ENCODE measurements at places on chromosomes 3 and 15.

GRCh38 chr15:29438703-29439055 is 169.1 kb upstream of the NSMCE3 start:
- no peak for DNase-seq

DNA sequence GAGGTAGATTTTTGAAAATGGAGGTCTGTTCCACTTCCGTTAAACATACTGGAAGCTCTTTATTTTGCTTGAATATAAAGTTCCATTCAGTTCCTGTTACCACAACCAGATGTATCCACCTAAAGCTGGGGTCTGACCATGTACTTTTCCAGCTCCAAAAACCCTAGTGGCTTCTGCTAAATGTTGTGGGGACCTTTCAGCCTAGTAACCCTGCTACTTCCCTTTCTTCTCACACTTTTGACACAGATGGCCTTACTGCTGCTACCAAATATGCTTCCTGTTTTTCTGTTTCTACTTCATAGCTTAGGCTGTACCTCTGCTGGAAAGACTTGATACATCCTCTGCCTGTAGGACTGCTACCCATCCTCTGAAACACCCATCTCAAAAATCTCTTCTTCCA is 87.8 kb downstream of the COL6A6 start:
- no peak for DNase-seq

DNA sequence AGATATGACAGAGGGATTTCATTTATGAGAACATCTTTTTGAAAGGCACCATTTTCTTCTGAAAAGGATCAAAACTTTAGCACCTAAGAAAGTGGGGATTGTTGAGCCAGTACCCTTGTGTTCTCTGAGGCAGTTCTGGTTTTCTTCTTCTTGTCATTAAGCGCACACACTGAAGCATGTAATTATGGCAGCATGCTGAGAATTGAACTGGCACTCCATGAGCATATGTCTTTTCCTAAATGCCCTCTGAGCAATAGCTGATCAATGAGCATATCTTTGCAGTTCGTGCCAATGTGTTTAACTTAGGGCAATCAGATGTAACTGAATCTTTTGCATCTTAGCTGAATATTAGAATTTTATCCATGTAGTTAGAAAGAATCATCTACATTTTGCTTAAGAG is 53.9 kb upstream of the VGLL3 start:
- no peak for DNase-seq

- peak; percentile 60 for DNase-seq
Measured at GRCh38 chr3:87333393-87333892, 57.1 kb upstream of the POU1F1 start.

DNA sequence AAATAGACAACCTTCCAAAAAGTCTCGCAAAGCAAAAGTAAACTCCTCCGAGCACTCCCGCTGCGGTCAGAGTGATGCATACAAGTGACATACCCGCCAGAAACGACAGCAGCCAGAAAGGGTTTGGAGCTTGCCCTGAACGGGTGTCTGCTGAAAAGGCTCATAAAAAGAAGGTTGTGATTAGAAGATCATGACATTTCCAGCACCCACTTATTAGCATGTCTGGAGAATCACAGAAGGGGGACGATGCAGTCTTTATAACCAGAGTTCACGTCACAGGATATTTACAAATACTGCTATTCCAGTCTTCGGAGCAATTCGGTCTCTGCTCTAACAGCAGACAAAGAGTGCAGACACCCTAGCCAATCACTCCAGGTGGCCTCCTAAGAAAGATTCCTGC is 59.1 kb upstream of the FRMD4B start:
- peak; percentile 26 for DNase-seq

- DNase-seq: peak; percentile 22
Measured at GRCh38 chr15:71232411-71232810, 117.1 kb downstream of the THSD4 start.

DNA sequence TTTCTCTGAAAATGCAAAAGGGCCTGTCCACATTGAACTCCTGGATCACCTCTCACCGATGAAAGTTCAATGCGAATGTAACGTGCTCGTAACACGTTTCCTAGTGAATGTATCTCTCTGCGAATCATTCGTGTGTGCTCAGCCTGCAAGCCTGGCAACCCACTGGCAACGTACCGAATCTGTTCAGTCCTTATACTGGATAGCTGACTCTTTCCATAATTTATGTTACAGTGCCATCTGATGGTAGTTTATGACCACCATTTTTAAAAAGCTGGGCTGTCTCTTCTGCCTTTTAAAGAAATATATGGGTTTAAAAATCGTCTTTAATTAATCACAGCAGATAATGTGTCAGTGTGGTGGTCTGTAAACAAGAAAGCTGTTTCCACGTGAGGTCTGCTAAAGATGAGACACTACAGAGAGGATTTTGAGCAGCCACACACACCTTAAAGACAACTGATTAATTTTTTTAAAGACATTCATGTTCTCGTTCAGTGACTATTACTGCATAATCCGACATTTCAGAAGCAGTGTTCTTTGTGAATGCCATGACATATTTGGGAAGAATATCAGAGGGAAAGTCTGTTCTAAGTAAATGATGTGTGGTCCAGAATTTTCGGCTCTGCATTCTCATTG is 69.4 kb upstream of the FOXP1 start:
- DNase-seq: peak; percentile 59

GRCh38 chr15:85691350-85692240 is 103.1 kb downstream of the KLHL25 start:
- no peak for DNase-seq

GRCh38 chr3:193783166-193783896 is 190.3 kb downstream of the OPA1 start:
- DNase-seq: peak; percentile 63

GRCh38 chr3:123373474-123373987 is 75.4 kb downstream of the ADCY5 start:
- no peak for DNase-seq

GRCh38 chr3:183185696-183186095 is 23.2 kb upstream of the LAMP3 start:
- DNase-seq: peak; percentile 78

DNA sequence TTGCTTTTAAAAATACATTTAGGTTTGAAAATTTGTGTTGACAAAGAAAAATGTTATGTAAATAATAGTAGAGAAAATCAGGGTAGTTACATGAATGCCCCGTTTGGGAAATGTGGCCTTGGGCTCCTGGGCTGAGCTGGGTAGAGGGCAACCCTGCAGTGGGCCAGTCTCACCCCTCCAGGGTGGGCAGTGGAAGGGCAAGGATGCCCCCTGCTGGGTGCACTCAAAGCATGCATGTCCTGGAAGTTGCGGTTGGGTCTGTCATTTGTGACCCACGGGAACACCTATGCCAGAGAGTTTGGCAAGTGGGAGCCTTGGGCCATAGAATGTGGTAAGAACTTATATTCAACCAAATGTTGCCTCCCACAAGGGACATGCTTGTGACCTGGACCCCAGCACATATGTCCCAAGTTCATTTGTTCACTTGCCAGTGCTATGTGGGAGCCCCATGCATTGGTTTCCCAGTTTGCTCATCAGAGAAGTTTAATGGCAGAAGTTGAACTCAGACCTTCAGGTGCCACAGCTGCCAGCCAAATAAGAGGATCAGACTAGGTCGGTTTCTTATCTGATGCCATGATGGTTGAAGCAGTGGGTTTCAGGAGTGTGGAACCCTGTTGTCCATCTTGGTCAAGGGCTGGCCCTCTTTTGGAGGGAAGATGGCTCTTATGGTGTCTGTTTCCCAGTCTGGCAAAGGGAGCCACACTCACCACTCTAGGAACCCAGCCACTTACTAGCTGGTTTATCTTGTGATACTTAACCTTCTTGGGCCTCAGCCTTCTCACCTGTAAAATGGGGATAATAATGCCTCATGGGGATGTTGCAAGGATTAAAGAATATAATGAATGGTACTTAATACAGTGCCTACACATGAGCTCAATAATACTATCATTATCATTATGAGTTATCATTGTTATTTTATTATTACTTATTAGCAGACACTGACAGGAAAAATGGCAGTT is 2.5 kb upstream of the PLCB2 start:
- peak; percentile 50 for DNase-seq

GRCh38 chr3:151918253-151919029 is 45.0 kb downstream of the SUCNR1 start:
- DNase-seq: peak; percentile 71

- DNase-seq: peak; percentile 89
Measured at GRCh38 chr15:39511000-39511915, 69.6 kb upstream of the THBS1 start.

GRCh38 chr3:156586905-156587759 is 32.2 kb upstream of the SSR3 start:
- no peak for DNase-seq

All from mesenchymal stem cell (in vitro differentiated cells and primary cell).